ENCODE measurements at places on chromosomes 16 and 17.

DNA sequence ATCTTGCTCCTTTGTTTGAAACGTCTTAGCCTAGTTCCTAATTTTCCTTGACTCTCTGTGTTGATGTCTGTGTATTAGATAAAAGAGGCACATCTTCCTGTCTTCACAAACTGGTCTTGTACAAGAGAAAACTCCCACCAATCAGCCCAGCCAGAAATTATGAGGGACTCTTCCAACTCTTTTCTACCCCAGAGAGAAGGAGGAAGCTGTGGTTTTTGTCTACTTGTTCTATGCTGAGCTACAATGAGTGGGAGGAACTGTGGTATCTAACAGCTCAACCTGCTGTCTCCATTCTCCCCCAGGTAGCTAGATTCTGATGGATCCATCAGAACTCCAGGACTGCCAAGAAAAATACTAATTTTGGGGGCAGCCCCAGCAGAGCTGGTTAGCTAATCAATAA lies 392.5 kb downstream of the HS3ST3B1 start:
- DNase-seq: no peak

DNA sequence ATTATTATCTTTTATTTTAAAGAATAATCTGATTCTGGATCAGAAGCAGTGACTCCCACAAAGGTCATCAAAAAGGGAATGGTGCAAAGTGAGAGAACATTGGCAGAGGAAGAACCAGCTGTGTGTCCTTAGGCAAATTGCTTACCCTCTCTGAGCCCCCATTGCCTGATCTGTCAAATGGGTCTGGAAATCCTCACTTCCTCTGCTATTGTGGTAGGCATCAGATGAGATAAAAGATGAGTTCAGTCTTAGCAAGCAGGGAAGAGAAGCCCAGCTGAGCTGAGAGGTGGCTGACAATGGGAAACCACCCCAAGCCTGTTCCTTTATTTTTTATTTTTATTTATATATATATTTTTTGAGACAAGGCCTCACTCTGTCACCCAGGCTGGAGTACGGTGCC lies 24.2 kb upstream of the PLCG2 start:
- no peak for DNase-seq

DNA sequence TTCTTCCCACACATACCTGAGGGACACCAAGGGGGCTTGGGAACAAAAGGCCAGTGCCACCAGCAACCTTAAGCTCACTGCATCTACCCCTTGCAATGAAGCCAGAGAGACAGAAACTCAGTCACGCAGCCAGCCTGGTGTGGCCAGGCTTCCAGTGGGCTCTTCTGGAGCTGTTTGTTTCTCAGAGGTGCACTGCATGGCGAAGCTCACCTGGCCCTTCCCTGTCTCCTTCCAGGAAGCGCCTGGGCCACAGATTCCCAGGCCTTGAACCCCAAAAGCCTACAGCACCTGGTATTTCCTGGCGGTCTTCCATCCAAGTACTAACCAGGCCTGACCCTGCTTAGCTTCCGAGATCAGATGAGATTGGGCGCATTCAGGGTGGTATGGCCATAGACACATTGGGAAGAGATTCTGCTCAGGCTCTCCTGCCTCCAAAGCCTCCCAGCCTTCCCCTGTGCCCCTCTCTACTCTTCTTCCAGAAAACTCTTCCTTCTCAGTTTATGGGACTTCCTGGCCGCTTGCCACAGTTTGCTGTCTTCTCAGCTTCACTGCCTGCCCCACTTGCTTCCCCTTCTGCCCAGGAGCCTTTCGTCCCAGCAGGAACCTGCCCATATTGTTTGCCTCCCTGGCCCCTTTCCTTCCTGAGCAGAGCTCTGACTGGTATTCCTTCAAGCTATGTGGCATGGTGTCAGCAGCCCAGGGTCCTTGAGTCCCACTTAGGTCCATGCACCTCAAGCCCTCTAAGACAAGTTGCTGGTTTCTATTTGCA lies 1.6 kb downstream of the CISD3 start:
- no peak for DNase-seq

DNA sequence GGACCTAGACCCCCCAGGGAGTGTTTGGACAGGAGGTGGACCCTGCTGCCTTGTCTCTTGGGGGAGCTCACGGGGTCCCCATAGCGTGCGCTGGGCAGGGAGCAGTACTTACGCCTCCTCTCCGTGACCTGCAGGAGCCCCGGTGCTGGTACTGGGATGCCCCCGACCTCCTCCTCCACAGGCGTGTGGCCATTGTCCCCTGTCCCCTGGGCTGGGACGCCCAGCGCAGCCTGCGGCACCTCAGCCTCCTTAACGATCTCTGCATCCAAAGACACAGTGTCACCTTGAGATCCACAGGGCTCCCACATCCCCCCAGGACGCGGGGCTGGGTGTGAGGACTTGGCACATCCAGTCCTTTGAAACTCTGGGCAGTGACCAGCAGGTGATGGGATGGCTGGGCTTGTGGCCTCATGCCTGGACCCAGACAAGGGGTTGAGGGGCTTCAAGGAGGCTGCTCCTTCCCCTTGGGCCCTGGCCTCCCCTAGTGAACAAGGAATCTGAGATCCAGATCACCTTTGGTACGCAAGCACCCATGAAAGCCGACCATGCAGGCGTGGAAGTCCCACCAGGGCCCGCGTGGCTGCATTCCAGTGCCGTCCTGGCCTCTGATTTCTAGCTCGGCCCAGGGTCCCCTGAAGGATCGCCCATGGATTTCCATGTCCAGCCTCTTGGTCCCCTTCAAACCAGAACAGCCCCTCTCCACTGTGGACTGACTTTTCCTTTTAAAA lies 9.9 kb downstream of the DBNDD1 start:
- DNase-seq: no peak

- DNase-seq: no peak
These were observed 1.5 kb downstream of the THOC6 start for GRCh38 chr16:3025032-3026002.

GRCh38 chr16:20393801-20394577 lies 10.5 kb downstream of the PDILT start:
- DNase-seq: no peak

GRCh38 chr17:28507567-28508203 lies 1.5 kb downstream of the FOXN1 start:
- no peak for DNase-seq

DNA sequence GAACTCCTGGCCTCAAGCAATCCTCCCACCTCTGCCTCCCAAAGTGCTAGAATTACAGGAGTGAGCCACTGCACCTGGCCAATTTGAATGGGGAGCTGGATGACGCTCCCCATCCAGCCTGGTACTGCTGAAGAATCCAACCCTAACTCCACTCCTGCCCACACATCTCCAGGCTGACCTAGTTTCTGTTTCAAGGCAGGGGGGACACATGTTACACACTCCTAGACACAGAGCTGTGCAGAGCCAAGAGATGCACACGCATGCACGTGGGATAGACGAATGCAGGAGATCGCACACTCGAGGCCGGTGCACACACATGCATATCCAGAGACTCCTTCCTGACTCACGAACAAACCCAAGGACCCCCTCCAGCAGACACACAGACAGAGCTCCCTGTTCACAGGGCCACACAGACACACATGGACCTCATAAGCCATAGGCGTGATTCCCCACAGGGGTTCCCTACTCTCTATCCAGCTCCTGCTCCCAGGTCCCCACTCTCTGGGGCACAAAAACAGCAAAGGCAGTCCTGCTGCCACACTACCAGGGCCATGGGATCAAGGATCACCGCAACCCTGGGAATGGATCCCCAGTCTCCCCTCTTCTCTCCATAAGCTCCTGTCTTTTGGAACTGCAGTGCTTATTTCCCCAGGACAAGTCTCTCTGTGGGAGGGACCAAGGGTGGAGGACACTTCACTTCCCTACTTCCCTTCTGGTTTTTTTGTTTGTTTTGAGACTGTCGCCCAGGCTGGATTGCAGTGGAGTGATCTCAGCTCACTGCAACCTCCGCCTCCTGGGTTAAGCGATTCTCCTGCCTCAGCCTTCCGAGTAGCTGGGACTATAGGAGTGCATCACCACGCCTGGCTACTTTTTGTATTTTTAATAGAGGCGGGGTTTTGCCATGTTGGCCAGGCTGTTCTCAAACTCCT lies 14.4 kb downstream of the EPOP start:
- DNase-seq: peak; percentile 15

- DNase-seq: no peak
These were observed at the start of gene NR1D1 for GRCh38 chr17:40100419-40100668. Gene NR1D1 (minus strand): TSS chr17:40100589. CDS start chr17:40100094, 495 bp downstream.

DNA sequence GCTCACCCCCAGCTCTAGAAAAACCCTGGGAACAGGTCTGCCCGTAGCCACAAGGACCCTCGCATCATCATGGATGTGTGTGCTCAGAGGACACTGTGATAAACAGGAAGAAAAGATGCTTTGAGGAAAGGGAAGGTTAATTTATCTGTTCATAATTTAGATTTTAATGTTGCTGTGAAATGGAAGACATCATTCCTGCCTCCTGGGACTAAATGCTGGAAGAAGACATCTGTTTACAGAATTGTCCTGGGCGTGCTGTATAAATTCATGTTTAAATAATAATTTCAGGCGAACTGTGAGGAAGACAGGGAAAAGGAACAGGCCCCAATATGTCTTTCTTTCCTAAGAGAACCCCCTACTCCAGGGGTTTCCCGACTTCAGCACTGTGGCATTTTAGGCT lies 112.6 kb downstream of the SHISA6 start:
- DNase-seq: no peak

GRCh38 chr16:9836118-9836736 lies 346.0 kb downstream of the GRIN2A start:
- no peak for DNase-seq

DNA sequence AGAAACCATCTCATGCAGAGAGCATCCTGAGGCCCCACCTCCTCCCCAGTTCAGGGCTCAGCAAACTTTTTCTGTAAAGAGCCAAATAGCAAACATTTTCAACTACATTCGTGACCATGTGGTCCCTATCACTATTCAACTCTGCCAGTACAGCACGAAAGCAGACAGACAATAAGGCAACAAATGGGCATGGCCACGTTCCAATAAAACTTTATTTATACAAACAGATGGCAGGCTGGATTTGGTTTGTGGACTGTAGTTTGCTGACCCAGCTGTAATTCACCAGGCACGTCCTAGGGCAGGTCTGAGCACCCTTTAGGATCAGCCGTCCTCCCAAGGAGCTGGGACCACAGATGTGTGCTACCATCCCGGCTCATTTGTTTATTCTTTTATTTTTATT lies 27.1 kb upstream of the GPRC5C start:
- no peak for DNase-seq

- no peak for DNase-seq
These were observed 580.2 kb downstream of the KCNJ18 start for GRCh38 chr17:22272363-22273146.
